ENCODE measurements at places on chromosomes 11 and 22.

DNA sequence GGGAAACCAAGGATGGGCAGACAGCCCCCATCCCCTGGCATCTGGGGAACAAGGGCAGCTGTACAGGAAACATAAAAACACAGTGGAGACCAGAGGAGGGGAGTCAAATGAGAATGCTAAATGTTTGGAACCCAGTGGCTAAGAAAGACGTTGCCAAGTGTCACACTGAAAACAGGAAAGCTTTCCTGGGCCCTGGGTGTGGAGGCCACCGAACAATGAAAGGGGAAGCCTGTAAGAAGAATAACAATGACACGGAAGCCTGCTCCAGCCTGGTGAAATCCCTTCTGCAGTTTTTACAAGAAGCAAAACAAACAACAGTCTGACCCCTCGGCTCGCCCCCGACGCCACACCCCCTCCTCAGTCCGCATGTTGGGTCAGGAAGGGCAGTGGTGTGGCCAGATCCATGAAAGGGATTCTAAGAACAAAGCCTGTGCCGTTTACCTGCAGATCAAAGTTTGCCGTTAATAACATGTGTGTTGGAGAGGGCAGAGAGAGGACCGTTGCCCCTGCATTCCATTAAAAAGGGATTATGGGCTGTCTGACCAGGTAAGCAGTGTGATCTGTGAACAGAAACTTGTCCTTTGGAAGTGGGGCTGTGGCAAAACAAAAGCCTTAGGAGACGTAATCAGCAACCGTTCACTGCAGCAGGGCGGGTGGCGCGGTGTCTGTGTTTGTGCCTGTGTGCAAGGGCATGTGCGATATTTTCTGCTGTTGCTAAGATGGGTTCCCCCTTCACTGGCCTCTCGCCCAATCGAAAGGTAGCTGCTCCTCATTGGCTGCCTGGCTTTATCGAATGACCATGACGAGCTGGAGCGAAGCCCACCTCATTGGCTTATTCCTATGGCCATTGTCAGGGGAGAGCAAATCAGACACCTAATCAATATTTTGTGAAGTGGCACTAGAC, 113.7 kb upstream of the BLID start:
- DNase-seq = no peak

DNA sequence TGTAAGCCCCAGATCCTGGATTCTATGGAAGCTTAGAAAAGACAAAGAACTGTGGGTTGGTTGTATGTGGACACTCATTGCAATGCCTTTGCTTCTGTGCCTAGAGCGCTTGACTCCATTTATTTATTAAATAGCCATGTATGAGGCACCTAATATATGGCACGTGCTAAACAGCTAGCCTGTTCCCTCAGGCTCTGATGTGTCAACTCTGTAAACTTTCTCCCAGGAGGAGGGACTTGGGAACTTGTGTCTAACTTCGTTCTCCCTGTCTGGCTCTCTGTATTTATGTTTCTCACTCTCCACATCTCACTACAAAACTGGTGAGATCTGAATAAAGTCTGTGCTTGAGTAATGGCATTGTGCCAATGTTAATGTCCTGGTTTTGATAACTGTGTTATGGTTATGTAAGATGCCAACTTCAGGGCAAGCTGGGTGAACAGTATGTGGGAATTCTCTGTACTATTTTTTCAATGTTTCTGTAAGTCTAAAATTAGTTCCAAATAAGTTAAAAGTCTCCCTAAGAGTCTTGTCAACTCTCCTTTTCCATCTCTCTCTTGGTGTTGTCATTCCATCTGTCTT, 34.1 kb upstream of the ZBTB16 start:
- no peak for DNase-seq

DNA sequence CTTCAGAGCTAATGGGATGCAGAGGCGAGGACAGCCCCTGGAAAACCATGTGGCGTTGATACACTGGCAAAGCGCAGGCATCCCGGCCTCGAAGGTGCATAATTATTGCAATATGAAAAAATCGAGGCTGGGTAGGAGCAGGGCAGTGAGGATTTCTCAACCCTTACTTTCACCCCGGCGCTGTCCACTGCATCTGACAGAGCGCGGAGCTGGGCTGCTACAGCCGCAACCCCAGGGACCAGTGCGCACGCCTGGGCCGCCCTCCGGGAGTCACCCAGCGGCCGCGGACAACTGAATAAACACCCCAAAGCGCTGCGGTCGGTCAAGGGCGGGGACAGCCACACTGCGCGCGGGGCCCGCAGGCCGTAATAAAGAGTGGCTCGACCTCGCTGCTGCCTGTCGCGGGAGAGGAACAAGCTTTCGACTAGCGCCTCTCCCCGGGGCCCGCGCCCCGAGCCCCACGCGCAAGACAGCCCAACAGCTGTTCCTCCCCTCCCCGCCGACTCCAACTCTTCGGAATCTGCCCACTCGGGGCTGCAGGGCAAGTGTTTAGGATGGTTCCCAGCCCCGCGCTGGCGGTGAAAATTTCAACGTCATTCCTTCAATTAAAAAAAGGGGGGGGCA, 3.6 kb upstream of the WT1 start:
- DNase-seq = no peak

DNA sequence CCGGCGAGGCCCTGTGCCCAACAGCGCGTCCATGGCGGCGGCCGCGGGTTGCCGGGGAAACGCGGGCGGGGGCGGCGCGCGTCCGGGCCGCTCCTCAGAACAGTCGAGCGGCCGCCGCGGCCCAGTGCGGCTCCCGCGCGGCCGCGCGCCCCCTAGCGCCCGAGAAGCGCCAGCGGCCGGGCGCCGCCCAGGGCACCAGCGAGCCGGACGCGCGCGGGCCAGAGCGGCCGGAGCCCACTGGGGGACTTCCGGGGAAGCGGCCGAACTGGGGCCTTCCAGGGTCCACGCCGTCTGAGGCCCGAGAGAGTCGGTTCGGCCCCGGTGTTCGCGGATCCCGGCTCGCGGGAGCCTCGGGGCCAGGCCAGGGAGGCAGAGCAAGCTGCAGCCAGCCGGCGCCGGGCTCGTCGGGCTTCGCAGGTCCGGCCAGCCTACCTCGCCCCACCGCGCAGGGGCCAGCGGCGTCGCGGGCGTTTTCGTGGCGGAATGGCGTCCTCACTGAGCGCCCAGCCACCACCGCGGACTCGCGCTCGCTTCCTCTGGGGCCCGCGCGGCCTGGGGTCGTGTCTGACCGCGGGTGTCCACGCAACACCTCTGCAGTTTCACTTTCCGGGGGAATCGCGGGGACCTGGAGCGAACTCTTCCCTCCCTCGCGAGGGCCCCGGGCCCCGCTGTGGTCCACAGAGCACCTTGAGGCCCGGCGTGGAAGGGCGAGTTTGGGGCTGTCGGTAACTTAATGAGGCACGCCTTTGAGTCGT, at the start of gene DENND6B:
DENND6B (minus strand) TSS at position 57 of the 755 bp plus-strand sequence; CDS start at position 33, 24 bp downstream.
- peak; percentile 43 for DNase-seq
